ENCODE measurements at places on chromosomes 13 and 19.

GRCh38 chr13:20405691-20406090, 120.0 kb downstream of the CRYL1 start:
- DNase-seq = no peak

DNA sequence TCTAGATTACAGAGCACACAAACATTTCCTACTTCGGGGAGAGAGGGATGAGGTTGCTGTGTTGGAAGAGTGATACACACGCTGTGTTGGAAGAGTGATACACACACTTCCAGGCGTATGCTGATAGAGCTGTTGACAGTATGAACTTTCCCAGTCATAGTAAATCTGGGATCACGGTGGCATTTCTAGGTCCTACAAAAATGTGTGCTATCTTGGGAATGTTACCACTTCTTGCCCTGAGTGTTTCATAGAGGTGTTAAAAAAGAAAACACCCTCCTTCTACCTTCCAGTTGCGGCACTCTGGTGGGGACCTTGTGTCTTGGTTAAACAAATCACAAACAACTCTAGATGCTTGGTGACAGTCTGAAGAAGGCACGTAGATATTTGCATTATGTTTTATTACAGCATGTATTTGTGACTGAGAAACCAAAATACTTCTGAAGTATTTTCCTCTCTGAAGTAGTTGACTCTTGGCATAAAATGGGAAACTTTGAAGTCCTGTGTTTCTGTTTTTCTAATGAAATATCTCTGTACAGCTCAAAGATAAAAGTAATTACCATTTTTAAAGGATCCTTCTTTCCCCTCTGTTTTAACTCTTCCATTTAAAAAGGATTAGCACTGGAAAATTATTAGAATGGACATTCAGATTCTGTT, 52.5 kb downstream of the ARHGAP35 start:
- peak; percentile 65 for DNase-seq

GRCh38 chr13:43360171-43360570, 336.8 kb downstream of the DNAJC15 start:
- no peak for DNase-seq

- peak; percentile 80 for DNase-seq
Measured at GRCh38 chr13:76885203-76886004, 801 bp downstream of the KCTD12 start.

DNA sequence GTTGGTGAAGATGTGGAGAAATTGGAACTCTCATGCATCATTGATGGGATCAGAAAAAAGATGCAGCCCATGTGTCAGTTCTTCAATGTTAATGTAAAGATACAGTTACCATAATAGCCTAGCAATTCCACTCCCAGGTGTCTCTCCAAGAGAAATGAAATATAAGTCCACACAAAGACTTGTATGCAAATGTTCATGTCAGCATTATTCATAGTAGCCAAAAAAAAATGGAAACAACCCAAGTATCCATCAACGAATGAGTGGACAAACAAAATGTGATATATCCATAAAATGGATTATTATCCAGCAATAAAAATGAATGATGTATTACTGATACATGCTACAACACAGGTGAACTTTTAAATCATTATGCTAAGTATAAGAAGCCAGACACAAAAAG, 38.7 kb downstream of the CCDC70 start:
- no peak for DNase-seq

- no peak for DNase-seq
Measured at GRCh38 chr13:46571189-46571908, 18.4 kb downstream of the LRCH1 start.

- peak; percentile 36 for DNase-seq
Measured at GRCh38 chr19:12782174-12782423, 6.7 kb upstream of the HOOK2 start.

- DNase-seq = peak; percentile 51
Measured at GRCh38 chr19:4732680-4733114, 9.1 kb upstream of the DPP9 start.

- peak; percentile 37 for DNase-seq
Measured at GRCh38 chr13:49908637-49909036, 27.5 kb downstream of the SPRYD7 start.

GRCh38 chr13:66076417-66076816, 1153.7 kb downstream of the PCDH9 start:
- no peak for DNase-seq
